ENCODE measurements at places on chromosomes 3 and 15. TPM values are rescaled to one million over a fixed set of nuclear protein-coding genes. Genes with fewer than 3 reads are reported as not detected.

Gene PLIN1
- 0.07 TPM for total RNA-seq

DNA sequence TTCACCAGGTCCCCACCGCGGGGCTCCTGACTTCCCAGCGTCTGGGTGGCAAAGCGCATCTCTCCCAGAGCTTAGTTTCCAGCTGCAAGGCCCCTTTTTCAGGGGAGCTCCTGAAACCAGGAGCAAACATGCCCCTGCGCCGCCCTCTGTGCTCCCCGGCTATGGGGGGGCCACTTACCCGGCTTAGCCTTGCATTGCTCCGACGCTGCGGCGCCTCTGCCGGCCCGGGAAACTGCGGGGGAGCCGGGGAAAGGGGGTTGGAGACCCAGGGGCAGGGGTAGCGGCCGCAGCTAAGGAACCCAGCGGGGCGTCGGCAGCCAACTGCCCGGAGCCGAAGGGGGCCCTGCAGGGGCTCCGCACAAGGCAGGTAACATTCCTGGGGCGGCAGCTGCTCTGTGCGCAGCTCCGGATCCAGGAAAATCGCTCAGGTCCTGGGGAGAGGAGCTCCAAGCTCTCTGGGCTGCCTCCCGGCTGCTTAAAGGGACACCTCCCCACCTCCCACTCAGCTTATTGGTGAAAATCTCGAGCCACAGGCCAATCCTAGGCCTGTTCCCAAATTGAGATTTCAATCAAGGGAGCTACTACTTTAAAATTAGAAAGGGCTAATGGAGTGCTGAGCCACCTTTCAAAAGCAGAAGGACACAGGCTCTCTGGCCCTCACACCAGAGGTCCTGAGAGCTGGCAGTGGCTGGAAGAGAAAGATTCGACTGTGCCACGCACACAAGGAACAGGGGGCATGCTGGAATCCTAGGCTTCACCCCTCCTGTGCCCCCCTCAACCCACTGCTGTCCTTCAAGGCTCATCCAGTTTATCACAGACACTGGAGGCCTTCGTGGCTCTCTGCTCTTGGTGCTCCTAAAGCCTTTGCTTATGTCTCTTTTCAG is 42.7 kb upstream of the PRICKLE2 start:
- DNase-seq, result peak; percentile 80
- H3K27me3 ChIP-seq, result no peaks in the 10 kb centered on the region
- H3K36me3 ChIP-seq, result no peaks in the 10 kb centered on the region
- H3K27ac ChIP-seq, result no peak overlapping the region
- peak overlapping the region; percentile 57 for H3K4me3 ChIP-seq
- peaks cover 38% of the 10 kb centered on the region for H3K4me1 ChIP-seq

GRCh38 chr15:48052946-48053345 is 67.8 kb upstream of the SLC24A5 start:
- peaks cover 2% of the 10 kb centered on the region for H3K4me1 ChIP-seq
- no peaks in the 10 kb centered on the region for H3K36me3 ChIP-seq
- no peak for DNase-seq
- no peak overlapping the region for H3K4me3 ChIP-seq
- no peaks in the 10 kb centered on the region for H3K27me3 ChIP-seq

Gene HES1
- 66.5 TPM for total RNA-seq

DNA sequence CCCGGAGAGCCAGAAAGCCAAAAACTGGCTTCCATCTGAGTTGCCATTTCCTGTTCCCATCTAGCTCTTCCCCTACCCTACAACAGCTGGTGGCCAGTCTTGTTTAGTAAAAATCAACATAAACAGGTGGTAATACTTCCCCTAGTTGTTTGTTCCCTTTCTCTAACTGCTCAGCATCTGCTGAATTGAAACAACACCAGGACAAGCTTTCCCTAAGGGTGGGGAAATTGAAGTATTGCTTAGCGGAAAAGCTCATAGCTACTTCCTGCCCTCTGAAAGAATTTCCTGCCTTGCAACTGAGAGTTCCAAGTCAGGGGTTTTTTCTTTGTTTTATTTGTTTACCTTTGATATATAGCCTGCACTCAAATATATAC is 66.8 kb downstream of the HMG20A start:
- no peak overlapping the region for H3K4me3 ChIP-seq
- H3K27me3 ChIP-seq, result no peaks in the 10 kb centered on the region

DNA sequence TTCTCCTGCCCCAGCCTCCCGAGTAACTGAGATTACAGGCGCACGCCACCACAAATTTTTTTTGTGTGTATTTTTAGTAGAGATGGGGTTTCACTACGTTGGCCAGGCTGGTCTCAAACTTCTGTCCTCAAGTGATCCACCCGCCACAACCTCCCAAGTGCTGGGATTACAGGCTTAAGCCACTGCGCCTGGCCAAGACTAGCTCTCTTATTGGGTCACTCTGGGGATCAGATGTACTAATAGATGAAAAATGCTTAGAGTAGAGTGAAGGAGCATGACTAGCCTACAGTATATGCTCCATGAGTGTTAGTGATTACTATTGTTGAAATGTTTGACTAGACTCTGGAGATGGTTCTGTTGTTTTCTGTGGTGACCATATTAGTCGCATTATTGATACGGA is 21.8 kb downstream of the RARB start:
- H3K27ac ChIP-seq, result no peak overlapping the region
- no peak for DNase-seq
- H3K36me3 ChIP-seq, result no peaks in the 10 kb centered on the region
- H3K4me1 ChIP-seq, result peaks cover 24% of the 10 kb centered on the region

GRCh38 chr3:184565421-184566211 is 4.0 kb downstream of the EPHB3 start:
- no peaks in the 10 kb centered on the region for H3K36me3 ChIP-seq
- DNase-seq, result peak; percentile 64
- H3K27ac ChIP-seq, result no peak overlapping the region
- peaks cover 96% of the 10 kb centered on the region for H3K27me3 ChIP-seq
- no peak overlapping the region for H3K4me3 ChIP-seq

GRCh38 chr3:13217736-13218540 is 144.7 kb upstream of the IQSEC1 start:
- H3K4me1 ChIP-seq, result no peaks in the 10 kb centered on the region
- no peak for DNase-seq
- H3K36me3 ChIP-seq, result no peaks in the 10 kb centered on the region
- no peak overlapping the region for H3K4me3 ChIP-seq
- H3K27me3 ChIP-seq, result no peaks in the 10 kb centered on the region
- H3K27ac ChIP-seq, result no peak overlapping the region

DNA sequence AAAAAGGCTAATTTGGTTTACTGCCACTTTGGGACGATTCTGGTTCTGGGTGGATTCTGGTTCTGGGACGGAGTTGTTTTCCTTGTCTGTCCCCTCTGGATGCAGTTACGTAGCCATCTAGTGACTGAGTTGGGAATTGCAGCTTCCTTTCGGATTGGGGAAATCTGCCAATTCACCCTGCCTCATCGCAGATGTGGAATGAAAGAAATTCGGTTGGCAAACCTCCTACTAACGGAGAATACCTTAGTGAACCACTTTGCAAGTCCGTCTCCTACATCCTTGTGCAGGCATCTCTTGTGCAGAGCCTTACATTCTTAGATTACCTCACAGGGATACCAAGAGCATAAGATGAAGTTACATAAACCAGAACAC is 31.5 kb upstream of the AP4E1 start:
- no peaks in the 10 kb centered on the region for H3K27me3 ChIP-seq
- no peak overlapping the region for H3K27ac ChIP-seq
- H3K4me1 ChIP-seq, result no peaks in the 10 kb centered on the region
- H3K4me3 ChIP-seq, result no peak overlapping the region
- no peaks in the 10 kb centered on the region for H3K36me3 ChIP-seq

Measured in neural progenitor cell (in vitro differentiated cells).